ENCODE measurements at places on chromosomes 12 and 14.

DNA sequence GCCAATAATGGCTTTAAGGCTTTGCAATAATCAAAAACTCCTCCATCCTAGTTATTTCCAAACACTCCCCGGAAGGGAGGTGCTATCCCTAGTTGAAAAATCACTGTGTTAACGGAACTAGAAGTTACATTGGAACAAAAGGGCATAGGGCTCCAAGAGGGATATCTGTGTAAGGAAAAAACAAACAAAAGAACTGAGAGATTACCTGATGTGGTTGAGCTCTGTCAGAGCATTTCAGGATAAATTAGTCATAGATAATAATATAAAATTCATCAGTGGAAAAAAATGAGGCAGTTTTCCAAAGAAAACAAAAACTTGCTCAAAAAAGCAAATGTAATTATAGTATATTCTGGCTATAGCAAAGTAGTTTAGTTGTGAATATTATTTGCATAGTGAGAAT lies 27.4 kb upstream of the PAPLN start:
- no peak for DNase-seq

DNA sequence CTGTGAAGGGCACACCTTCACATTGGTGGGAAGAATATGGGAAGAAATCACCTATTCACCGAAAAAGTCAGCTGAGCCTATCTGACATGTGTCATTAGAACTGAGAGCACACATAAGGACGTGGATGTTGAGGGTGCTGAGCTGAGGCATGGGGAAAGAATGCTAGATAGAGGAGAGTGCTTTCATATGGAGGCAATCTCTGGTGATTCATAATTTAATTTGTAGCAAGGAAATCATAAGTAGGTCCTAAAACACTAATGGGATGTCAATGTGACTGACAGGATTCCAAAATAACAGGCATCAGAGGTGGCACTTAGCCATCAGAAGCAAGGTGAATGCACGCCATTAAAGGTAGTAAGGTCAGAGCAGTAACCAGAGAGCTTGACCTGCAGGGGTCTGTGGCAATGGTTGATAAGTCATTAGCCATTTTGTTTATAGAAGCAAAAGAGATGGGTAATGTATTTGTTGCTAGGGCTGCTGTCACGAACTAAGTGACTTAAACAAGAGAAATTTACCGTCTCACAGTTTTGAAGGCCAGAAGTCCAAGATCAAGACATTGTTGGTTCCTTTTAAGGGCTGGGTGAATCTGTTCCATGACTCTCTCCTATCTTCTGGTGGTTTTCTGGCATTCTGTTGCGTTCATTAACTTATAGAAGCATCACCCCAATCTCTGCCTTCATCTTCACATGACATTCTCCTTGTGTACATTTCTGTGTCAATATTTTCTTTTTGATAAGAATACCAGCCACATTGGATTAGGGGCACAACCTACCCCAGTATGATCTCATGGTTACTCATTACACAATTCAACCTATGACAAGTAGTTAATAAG lies 69.3 kb downstream of the ANKS1B start:
- no peak for DNase-seq

DNA sequence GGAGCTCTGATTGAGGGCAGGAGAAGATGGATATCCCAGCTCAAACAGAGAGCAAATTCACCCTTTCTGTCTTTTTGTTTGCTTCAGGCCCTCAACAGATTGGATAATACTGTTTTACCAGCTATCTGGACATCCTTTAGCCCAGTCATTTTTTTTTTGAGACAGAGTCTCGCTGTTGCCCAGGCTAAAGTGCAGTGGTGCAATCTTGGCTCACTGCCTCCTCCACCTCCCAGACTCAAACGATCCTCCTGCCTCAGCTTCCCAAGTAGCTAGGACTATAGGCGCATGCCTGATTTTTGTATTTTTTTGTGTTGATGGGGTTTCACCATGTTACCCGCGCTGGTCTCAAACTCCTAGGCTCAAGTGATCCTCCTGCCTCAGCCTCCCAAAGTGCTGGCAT lies 40.8 kb downstream of the ARF6 start:
- no peak for DNase-seq

DNA sequence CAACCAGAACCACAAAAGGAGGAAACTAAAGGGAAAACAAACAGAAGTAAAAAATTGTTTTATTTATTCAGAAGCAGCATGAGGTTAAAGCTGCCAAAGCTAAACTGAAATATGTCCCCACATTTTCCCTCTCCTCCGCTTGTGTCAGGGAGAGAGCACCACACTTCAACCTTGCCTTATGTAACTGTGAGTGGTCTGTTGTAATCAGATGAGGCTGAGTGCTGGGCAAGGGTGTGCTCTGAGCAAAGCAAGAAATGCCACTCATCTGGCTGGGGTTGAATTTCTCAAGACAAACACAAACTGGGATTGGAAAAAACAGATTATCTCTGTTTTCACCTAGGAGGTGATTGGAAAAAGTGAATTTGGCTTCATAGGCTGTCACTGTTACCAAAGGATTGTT lies 12.2 kb downstream of the CAPZA3 start:
- DNase-seq: no peak

DNA sequence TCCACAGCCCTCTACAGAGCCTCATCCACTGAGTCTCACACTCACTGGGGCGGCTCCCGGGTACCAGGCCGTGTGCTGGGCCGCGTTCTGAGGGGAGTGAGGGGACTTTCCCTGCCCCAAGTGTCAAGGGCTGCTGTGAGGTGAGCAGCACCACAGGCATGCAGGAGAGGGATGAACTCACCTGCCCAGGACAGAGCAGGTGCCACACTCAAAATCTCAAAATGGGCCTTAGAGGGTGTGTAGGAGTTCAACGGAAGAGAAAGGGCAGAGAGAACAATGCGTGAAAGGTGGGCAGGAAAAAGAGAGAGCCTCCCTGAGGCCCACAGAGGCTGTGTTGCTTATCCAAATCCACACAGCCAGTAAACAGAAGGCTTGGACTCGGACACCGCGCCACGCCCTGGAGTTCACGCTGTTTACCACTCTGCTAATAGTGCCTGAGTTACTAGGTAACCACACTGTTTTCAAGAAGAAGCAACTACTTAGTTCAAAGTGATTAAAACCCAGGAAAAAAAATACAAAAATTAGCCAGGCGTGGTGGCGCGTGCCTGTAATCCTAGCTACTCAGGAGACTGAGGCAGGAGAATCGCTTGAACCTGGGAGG lies 32.7 kb downstream of the TSPAN11 start:
- DNase-seq: no peak

- no peak for DNase-seq
These were observed 72.4 kb upstream of the DICER1 start for GRCh38 chr14:95229749-95230148.

- no peak for DNase-seq
These were observed 426.0 kb downstream of the DAD1 start for GRCh38 chr14:22163051-22163450.

- peak; percentile 88 for DNase-seq
These were observed 78.1 kb upstream of the ST8SIA1 start for GRCh38 chr12:22412581-22412980.

- no peak for DNase-seq
These were observed 194.8 kb downstream of the CACNA1C start for GRCh38 chr12:2247596-2247995.

GRCh38 chr12:88035907-88036289 lies 6.7 kb upstream of the C12orf50 start:
- no peak for DNase-seq

GRCh38 chr14:90425373-90425879 lies 28.6 kb downstream of the CALM1 start:
- DNase-seq: no peak

- DNase-seq: no peak
These were observed 213.1 kb downstream of the CHST11 start for GRCh38 chr12:104669851-104670337.

DNA sequence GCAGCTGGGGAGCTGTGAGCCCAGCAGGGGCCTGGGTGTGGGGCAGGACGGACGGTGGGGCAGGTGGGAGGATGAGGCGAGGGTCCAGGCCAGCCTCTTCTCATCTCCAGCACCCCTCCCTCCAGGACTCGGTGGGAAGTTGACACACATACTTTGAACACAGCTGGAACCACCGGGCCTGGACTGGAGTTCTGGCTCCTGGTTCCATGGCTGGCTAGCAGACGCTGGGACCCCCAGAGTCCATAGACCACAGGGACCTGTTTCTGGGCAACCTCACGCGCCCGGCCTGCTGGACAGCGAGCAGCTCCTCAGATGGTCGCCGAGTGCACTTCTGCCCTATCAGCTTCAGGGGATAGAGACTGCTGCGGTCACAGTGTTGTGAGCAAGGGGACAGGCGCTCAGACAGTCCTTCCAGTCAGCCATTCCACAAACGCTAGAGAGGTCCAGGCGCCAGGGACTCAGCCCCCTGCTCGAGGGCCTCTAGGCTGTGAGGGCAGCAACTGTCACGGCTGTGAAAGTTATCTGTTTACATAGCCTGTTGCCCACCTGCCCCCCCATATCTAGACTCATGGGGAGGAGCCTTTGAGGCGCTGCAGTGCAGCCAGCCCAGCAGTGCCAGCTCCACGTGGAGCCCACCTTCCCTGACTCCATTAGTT lies 25.2 kb downstream of the TCHP start:
- DNase-seq: no peak

- no peak for DNase-seq
These were observed 139.4 kb upstream of the KRR1 start for GRCh38 chr12:75650595-75651341.

DNA sequence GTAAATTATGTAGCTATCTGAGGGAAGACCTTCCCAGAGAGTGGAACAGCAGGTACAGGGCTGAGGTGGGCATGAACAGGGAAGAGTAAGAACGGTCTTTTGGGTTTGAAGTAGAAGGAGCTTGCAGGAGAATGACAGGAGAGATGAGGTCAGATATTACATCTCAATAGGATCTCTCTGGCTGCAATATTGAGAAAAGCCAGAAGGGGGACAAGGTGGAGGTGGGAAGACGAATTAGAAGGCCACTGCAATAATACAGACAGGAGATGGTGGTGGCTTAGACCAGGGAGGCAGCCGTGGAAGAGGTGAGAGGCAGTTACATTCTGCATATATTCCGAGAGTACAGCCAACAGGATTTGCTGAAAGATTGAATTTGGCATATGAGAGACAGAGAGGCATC lies 310.2 kb downstream of the APAF1 start:
- no peak for DNase-seq

- DNase-seq: no peak
These were observed 96.0 kb downstream of the ADGRD1 start for GRCh38 chr12:131049549-131050339.

DNA sequence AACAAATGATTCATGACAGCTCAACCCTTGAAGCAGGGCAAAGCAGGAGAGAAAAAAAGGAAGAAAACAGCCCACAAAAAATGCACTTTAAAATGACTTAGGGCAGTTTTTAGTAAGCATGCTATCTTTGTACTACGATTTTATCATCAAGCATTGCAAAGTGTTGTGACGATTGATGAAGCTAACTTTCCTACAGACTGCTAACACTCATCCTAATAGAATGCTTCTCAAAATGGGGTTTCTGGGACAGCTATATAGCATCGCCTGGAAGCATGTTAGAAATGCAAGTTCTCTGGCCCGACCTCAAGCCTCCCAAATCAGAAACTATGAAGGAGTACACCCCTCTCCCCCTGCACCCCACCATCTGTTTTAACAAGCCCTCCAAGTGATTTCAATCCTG lies 256.4 kb downstream of the SSPN start:
- no peak for DNase-seq

GRCh38 chr12:72017054-72017651 lies 78.5 kb downstream of the TPH2 start:
- DNase-seq: peak; percentile 64

GRCh38 chr12:93164103-93164880 lies 213.4 kb upstream of the NUDT4 start:
- DNase-seq: no peak

- DNase-seq: no peak
These were observed 243.8 kb upstream of the NPAS3 start for GRCh38 chr14:32694795-32695449.

- DNase-seq: peak; percentile 3
These were observed 556 bp downstream of the TIMM9 start for GRCh38 chr14:58426670-58427280.

GRCh38 chr14:103141117-103141796 lies 18.0 kb downstream of the TNFAIP2 start:
- DNase-seq: no peak

DNA sequence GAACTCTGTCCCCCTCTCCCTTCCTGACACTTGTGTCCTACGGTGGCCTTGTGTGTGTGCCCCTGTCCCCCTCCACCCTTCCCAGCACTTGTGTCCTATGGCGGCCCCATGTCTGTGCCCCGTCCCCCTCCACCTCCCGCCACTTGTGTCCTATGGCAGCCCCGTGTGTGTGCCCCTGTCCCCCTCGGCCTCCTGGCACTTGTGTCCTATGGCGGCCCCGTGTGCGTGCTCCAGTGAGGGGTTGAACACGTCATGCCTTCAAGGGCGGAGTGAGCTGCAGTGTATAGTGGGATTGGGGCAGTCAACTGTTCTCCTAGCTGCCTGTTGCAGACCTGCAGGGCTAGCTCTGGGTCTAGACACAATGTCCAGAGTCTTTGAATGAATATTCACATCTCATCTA lies 108.7 kb downstream of the GLT1D1 start:
- no peak for DNase-seq

- no peak for DNase-seq
These were observed 231.2 kb upstream of the DCN start for GRCh38 chr12:91413581-91414546.

DNA sequence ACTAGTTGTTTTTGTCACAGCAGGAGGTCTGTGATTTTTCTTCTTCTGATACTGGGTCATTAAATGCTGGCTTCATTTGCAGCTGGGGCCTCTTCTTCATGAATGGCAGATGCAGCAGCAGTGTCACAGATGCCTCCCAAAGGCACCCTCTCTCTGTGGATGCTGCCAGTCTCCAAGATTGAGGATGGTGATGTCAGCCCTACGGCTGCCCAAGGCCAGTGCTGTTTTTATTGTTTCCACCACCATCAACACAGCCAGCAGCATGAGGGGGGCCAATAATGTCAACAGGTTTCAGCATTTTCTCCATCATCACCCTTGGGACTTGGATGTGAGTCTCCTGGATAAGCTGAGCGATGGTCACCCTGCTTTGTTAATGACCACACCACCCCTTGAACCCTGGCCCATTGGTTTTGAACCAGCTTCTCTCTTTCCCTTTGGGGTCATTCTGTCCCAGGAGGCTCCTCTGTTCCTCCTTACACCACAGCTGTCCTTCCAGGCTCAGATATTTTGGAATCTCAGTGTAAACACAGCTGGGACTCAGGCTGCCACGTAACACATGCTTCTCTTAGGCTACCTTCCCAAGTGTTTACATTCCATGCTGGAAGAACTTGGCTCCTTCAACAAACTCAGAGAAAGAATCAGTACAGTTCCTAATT lies 151.7 kb upstream of the DDHD1 start:
- DNase-seq: no peak

DNA sequence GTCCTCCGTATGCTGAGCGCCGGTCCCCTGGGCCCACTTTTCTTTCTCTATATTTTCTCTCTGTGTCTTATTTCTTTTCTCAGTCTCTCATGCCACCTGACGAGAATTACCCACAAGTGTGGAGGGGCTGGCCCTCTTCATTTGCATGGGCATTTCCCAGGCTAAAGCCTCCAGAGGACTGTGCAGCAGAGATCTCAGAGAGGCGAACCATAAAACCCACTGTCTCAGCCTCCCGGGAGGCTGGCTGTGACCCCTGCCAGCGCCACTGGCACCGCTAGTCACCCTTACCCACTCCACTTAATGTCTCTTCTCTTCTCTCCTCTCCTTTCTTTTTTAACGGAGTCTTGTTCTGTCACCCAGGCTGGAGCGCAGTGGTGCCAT lies 7.1 kb upstream of the SERPINA9 start:
- DNase-seq: no peak

Measured in foreskin melanocyte (primary cell).